Hepatic stellate cell (primary cell): ENCODE measurements at places on chromosomes 16 and 17.

GRCh38 chr17:41010441-41010840, 1.5 kb upstream of the KRTAP3-1 start:
- no peak for DNase-seq

GRCh38 chr16:68093816-68094613, 8.8 kb downstream of the NFATC3 start:
- no peak for DNase-seq

DNA sequence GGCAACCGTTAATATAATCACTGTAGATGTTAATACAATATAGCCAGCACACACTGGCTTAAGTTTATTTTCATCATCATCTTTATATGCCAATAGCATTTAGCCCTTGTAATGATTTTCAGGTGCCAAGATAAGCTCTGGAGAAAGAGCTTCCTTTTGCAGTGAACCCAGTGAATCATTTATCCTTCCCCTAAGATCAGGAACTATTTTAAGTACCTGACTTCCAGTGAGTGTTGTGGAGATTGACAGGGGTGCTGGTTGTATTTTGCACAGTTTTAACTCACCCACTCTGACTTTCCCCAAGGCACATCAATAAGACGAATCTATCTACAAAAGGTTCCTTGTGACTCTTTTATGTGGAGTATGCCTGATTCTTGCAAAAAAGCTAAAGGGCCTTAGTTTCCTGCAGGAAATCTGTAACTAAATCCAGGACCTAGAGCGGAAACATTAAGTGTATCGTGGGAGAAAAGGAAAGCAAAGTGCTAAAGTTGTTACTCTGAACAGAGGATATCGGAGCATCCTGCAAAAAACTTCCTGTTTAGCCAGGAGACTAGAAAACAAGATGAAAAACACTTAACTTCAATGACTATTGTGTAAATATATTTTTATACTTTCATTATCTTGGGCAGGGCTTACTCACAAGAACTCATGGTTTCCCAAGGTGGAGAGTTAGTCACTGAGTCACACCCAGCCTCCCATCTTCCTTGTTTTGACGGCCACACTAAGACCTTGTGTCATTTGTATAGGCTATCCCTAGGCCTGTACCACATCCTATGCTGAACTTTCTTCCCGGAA, 183.6 kb downstream of the MAP2K6 start:
- DNase-seq, result peak; percentile 47

DNA sequence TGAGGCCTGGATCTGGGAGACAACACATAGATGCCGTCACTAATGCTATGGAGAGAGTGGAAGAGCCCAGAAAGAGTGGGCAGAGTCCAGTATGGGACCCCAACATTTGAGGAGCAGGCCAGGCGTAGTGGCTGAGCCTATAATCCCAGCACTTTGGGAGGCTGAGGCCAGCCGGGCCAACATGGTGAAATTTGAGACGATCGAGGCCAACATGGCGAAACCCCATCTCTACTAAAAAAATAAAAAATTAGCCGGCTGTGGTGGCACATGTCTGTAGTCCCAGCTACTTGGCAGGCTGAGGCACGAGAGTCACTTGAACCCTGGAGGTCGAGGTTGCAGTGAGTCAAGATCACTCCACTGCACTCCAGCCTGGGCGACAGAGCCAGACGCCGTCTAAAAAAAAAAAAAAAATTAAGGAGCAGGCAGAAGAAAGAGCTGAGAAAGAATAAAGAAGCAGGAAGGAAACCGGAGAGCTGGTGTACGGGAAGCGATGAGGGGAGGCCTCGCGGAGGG, 6.0 kb upstream of the DNAI2 start:
- DNase-seq, result no peak

DNA sequence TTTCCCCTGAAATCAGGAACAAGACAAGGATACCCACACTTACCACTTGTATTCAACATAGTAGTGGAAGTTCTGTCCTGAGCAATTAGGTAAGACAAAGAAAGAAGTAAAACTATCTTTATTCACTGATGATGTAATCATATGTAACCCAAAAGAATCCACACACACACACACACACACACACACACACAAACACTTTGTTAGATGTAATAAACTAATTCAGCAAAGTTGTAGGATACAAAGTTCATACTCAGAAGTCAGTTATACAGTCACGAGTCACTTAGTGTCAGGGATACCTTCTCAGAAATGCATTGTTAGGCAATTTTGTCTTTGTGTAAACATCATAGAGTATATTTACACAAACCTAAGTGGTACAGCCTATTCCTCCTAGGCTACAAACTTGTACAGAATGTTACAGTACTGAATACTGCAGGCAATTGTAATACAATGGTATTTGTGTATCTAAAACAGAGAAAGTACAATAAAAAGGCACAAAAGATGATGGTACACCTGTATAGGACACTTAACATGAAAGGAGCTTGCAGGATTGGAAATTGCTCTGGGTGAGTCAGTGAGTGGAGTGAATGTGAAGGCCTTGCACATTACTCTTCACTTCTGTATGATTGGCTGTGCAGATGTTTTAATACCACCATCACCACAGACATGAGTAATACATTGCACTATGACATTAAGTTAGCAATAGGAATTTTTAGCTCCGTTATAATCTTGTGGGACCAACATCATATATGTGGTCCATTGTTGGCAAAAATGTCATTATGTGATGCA, 370.1 kb downstream of the ZFHX3 start:
- peak; percentile 12 for DNase-seq

DNA sequence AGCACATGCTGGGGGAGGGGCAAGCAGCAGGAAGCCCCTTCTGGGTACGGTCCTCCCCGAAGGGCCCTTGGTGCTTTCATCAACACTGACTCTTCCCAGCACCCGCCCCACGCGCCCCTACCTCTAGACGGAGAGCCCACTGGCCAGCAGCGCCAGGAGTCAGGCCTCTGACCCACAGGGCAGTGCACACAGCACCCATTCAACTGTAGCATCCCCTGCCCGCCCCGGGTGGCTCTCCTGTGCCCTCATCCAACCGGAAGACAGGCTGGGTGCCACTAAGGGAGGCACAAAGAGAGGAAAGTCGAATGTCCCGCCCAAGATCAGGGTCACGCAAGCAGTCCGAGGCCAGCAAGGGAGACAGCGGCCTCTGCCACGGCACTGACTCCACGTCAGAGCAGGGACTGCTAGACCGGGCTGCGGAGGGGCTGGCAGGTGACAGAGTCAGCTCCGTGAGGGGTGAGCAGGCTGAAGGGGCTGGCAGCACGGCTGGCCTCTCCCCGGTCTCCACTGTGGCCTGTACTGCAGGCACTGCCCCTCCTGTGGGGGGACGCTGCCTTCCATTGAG, 9.8 kb downstream of the MSRB1 start:
- no peak for DNase-seq

GRCh38 chr17:40841246-40841645, 18.8 kb upstream of the KRT10 start:
- DNase-seq, result no peak

DNA sequence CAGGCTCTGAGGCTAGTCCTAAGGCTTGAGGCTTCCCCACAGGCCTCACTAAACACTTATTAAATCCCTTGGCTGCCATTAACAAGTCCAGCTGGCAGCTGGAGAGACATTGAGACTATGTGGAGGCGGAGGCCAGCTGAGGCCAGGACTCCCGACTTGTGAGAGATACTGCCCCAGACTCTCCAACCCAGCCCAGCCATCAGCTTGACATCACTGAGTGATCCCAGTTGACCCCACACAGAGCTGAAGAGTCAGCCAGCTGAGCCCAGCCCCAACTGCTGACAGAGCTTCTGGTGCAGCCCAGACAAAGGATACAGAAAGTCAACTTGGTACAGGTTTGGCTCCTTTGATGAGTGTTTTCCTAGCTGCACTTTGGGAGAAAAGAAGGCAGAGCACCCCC, 343.1 kb downstream of the C16orf95 start:
- no peak for DNase-seq

DNA sequence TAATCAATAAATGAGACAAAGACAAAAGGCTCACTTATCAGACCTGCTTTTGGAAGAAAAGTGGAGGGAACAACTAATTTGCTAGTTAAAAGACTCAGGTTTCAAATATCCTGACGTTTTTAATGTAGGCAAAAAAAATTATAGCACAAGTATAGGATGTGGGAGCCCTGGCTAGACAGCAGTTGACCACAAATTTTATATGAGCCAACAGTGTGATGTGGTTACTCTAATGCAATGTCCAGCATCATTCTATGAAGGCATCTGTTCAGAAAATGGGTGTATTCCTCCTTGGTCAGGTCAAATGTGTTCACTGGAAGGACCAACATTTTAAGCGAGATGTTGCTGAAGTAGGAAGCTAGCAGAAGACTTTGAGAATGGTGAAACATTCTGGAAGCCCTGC, 237.4 kb downstream of the MAP2K6 start:
- DNase-seq, result no peak

DNA sequence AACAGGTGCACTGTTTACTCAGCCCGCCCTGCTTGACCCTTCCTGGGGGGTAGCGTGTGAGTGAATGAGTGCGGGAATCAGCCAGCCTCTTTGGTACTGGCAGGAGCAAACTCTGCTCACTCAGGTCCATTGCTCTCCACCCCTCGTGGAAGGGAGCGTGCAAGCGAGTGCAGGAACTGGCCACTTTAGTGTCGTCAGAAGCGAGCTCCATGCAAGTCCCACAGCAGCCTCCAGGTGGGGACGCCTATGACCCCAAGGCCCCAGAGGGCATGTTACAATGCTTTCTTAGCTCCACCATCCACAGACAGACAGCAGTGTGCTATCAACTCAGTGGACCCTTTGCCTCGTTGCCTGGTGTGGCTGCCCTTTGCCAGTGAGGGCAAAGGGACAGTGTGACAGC, 1025.1 kb upstream of the CDH8 start:
- no peak for DNase-seq

DNA sequence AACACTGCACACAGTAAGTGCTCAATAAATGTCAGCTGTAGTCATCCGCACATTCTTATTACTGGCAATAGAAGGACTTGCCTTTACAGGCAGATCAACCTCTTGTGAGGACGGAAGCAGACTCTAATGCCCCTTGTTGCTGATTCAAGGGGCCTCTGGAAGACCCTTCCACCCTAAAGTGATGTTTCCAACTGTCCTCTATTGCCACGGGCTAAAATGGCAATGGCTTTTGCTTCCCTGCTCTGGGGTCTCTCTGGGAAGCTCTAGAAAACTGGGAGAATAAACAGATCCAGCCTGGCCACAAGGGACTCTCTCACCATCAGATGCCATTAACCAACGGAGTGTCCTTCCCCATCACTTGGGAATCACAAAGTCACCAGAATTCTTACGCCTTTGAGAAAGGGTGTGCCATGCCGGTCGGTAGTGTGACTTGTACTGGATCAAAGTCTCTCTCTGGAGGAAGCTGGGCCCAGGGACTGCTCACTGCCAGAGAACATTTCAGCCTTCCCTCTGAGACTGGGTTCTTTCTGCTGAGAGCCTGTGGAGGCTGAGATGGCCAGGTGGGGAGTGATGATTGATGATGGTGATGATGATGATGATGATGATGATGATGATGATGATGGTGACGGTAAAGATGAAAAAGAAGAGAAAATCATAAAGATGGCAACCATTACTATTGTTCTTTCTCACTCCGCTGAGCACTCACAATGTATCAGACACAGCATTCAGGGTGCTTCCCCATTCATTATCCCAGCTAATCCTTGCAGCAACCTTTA, 146.8 kb downstream of the CYLD start:
- no peak for DNase-seq
